Activated CD4-positive, alpha-beta T cell treated with anti-CD3 and anti-CD28 coated beads, Interleukin-2, amount 50 U/mL, for 1 hour (primary cell): ENCODE measurements at places on chromosomes 2 and 18.

DNA sequence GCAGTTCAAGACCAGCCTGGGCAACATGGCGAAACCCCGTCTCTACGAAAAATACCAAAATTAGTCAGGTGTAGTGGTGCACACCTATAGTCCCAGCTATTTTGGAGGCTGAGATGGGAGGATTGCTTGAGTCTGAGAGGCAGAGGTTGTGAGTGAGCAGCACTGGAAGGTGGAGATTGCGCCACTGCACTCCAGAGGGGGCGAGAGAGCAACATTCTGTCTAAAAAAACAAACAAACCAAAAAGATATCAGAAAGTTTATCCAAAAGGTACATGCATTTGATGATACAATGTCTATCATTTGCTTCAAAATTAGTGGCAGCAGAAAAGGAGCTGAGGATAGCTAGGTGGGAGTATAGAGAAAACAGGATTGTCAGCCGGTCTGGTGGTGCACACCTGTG is 39.8 kb upstream of the CABLES1 start:
- no peak for DNase-seq

DNA sequence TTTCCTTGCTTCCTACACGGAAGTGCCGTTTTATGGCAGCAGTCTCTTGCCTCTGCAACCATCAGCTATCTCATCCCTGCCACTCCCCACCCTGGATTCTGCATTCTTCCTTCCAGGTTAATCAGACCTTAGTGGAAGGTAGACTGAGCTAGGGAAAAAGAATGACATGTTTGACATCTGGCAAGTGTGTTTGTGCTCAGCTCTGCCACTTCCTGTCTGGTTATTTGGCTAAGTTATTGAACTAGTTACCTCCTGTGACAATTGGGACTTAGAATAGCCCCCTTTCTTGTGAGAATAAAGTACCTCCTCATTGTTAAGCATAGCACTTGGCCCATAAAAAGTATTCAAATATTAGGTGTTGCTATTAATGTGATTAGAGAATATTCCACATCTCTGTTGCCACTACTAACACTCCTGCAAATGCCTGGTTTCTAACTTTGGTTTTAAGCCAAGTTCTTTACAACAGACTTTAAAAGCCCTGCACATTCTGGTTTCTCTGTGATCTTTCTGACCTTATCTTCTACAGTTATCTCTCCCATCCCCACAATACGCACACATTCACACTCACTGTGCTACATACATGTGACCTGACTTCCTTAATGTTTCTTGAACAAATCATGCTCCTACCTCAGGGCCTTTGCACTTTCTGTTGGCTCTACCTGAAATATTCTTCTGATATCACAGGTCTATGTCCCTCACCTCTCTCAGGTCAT is 10.8 kb upstream of the MAPRE2 start:
- DNase-seq, result no peak

DNA sequence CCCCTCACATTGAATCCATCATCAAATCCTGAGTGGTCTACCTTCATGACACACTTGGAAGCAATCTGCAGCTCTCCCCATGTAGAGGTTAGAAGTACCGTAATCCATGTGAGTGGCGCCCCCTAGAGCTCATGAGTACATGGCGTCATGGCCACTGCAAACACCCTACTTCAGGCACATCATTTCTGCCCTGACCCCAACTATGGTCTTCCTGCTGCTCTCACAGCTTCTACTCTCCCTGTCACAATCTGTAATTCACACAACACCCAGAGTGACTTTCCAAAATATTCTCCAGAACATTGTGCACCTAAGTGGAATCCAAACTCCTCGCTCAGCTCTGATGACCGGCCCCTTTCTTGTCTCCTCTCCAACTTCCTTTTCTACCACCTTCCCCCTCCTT is 141.9 kb downstream of the ANKRD44 start:
- DNase-seq, result peak; percentile 73

GRCh38 chr2:97693476-97693875 is 19.9 kb upstream of the ZAP70 start:
- DNase-seq, result no peak

GRCh38 chr2:67465623-67466022 is 68.5 kb downstream of the ETAA1 start:
- no peak for DNase-seq

DNA sequence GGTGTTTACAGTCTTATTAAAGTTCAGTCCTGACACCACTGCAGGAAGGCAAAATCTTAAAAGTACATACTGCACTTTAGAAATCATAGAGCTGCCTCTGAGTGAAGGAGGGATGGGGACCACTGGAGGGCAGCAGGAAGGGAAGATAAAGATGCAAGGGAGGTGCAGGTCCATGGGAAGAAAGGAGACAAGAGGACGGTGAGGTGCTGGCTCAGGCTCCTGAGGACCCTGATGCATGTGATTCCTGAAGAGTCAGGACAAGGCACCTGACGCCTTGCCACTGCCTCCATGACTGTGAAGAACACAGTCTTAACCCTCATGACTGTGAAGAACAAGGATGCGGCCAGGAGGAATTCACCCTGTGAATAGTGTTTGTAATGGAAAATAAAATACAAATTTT is 116.2 kb upstream of the NPAS2 start:
- DNase-seq, result no peak

DNA sequence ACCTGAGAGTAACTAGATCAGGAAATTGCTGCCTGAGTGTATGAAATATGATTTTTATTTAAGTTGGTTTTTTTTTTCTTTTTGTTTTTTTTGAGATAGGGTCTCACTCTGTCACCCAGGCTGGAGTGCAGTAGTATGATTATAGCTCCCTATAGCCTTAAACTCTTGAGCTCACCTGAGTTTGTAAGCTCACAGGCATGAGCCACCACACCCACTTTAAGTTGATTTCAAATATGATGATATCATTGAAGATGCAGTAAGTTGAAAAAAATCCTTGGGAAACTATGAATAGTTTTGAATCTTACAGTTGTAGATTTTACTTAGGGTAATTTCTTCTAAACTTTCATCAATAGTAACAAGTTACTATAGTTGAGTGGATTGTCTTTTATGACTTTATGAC is 234.7 kb downstream of the ZNF407 start:
- DNase-seq, result no peak

GRCh38 chr2:22497789-22498188 is 887.2 kb upstream of the KLHL29 start:
- DNase-seq, result no peak

DNA sequence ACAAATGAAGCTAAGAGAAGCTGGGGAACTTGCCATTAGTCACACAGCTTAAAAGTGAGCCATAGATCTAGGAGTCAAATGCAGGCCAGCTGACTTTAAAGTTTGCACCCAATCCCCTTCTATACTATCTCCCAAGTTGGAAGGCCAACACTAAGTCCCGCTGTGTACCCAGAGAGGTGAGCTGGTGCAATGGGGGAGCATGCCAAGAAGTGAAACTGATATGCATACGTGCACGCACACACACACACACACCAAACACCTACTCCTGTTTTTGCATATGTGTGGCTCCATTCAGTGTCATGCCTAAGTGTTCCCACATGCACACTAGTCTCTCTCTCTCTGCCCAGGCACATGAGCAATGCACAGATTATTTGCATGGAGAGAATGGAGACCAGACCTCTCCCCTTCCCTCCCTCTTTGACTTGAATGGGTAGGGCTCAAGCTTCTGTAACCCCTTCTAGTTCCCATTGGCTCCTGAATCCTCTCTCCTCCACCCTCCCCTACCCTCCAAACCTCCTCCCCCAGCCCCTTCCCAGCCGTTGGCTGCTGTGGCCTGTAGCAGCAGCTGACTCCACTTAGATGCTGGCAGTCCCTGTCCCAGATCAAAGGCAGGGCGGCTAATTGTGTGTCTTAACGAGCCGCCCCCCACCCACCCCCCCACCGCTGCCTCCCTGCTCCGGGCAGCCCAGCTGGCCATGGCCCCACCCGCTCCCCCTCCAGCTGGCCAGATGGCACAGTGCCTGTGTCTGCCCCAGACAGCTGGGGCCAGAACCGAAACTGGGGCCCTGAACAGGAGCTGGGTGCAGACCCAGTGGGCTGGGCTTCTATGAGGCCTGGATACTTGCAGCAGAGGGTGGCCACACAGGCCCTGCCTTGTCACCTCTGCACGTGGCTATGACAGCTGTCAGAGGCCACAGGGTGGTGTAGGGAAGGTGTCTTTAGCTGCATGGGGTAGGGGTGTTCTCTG is 5.6 kb downstream of the WNT10A start:
- no peak for DNase-seq
